ENCODE measurements at places on chromosomes 7 and 10.

- DNase-seq: no peak
These were observed at the start of gene SLC13A4 for GRCh38 chr7:135728136-135728669. Gene SLC13A4, minus strand, starts transcription at chr7:135728186. Its CDS starts 690 bp downstream, at chr7:135727496.

DNA sequence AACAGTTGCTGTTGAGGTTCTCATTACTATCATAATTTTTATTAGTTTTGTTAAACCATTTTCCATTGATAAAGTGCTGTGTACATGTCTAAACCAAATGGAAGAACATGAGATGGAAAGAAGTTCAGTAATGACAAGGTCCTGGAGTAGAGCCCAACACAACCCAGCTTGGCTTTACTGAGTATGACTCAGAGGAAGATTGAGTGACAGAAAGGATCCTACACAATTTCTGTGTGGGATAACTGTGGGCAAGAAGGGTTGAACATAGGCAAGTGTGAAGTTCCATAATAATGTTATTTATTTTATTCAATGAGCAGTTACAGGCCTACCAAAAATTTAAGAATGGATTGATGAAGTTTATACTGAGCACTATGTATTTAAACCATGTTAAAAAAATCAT, 15.9 kb downstream of the PRKG1 start:
- no peak for DNase-seq

- DNase-seq: no peak
These were observed 77.0 kb downstream of the NKX6-2 start for GRCh38 chr10:132708936-132709335.

DNA sequence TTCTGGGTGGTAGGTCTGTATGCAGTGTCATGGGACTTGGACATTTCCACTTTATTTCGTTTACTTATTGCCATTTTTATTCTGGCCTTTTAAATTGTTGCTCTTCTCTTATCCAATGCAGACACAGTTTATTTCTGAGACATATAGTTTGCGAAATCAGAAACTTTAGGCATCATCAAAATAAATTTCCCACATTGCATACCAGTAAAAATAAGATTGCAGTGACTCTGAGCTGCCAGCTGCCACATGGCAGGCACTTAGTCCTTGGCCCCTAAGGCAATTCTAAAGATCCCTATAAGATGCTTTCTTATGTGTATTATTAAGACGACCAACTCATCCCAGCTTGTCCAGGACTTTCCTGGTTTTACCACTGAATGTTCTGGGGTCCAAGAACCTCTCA, 81.8 kb upstream of the ANKRD1 start:
- DNase-seq: no peak

GRCh38 chr7:129452589-129453231, 18.5 kb downstream of the STRIP2 start:
- DNase-seq: no peak

DNA sequence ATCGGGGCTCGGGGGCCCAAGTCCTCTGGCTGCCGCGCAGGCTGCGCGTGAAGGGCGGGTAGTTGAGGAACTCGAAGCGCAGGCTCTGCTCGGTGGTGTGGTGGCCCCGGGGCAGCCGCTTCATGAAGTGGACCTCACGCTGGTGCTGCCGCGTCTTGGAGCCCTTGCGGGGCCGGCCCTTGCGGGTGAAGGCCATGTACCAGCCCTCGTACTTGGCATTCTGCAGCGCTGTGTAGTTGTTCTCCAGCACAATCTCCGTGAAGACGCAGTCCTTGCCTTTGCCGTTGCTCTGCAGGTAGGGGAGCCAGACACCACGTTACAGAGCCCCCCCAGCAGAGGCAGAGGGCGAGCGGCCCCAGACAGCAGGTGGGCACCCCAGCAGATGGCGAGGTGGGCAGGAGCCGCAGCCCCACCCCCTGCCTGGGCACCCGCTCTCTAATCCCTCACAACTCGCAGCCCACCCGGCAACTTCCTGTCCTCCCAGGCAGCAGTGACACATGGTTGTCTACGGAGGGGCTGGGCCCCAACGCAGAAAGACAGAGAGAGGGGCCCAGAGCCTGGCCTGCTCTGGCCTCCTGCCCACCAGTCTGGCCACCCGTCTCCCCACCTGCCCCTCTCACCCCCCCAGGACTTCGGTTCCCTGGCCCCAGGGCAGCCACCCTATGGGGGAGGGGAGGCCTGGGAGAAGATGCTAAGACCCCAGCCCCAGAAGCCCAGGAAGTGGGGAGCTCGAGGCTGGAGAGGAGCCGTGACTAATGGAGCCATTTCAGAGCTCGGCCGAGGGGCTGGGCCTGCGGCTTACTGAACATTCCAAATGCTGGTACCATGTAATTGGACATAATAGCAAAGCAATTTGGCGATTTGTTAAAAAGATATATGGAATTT, 5.3 kb downstream of the FGF8 start:
- DNase-seq: no peak

- no peak for DNase-seq
These were observed 114.5 kb downstream of the CDC14C start for GRCh38 chr7:49038821-49039358.

GRCh38 chr7:132351954-132352499, 224.2 kb downstream of the PLXNA4 start:
- DNase-seq: no peak

GRCh38 chr10:30055226-30055662, 4.1 kb downstream of the JCAD start:
- DNase-seq: no peak

DNA sequence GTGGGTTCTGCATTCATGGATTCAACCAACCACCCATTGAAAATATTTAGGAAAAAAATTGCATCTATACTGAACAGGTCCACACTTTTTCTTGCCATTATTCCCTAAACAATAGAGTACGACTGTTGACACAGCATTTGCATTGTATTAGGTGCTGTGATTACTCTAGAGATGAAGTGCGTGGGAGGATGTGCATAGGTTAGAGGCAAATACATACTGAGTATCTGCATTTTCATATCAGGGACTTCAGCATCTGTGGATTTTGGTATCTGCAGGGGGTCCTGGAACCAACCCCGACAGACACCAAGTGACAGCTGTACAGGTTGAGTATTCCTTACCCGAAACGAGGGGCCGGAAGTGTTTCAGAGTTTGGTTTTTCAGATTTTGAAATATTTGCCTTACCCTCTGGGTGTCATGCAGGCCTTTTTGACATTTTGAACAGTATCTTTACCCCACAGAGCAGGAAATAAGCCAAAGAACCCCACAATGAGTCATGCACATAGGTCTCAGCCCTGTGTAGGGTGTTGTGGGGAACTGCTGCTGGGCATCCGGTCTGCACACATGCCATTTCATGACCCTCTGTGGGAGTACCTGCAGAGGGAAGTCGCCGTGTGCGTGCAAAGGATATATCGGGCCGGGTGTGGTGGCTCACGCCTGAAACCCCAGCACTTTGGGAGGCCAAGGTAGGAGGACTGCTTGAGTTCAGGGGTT, 14.5 kb downstream of the NUDT5 start:
- peak; percentile 63 for DNase-seq

GRCh38 chr7:111090846-111091245, at the start of gene LRRN3:
Gene LRRN3, plus strand, starts transcription at chr7:111091127. Its CDS starts 31,646 bp downstream, at chr7:111122773.
- DNase-seq: no peak

DNA sequence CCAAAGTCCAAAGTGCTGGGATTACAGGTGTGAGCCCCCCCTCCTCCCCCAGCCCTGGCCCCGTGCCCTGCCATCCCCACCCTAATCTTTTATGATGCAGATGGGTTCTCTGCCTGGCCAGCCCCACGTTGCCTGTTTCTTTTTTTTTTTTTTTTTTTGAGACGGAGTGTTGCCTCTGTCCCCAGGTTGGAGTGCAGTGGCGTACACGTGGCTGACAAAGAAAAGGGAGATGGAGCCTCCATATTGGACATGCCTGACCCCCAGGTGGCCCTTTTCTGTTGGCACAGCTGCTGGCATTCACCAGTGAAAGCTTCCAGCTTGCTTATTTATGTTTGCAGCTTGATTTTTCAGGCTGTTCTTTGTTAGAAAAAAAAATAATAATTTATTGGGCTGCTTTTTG, 235.3 kb downstream of the CCDC3 start:
- no peak for DNase-seq

DNA sequence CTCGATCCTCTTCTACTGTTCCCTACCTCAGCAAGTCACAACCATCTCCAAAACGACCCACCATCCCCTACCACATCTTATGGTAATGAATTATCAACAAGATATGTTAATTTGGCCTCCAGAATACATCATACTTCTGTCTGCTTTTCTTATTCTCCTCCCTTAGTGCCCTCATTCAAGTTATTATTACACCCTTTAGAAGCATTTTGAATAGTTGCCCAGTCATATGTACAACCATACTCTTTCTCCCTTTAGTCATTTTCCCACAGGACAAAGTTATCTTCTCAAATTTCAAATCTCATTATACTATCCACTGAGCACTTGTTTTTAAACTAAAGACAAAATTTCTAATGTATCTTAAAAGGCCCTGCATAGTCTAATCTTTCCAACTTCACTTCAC, 71.0 kb downstream of the GNAT3 start:
- DNase-seq: no peak

GRCh38 chr7:159119851-159120539, 24.7 kb downstream of the VIPR2 start:
- DNase-seq: no peak

GRCh38 chr10:129511086-129511485, 44.0 kb downstream of the MGMT start:
- DNase-seq: no peak

- DNase-seq: no peak
These were observed 105.8 kb downstream of the ZWINT start for GRCh38 chr10:56255298-56255697.

DNA sequence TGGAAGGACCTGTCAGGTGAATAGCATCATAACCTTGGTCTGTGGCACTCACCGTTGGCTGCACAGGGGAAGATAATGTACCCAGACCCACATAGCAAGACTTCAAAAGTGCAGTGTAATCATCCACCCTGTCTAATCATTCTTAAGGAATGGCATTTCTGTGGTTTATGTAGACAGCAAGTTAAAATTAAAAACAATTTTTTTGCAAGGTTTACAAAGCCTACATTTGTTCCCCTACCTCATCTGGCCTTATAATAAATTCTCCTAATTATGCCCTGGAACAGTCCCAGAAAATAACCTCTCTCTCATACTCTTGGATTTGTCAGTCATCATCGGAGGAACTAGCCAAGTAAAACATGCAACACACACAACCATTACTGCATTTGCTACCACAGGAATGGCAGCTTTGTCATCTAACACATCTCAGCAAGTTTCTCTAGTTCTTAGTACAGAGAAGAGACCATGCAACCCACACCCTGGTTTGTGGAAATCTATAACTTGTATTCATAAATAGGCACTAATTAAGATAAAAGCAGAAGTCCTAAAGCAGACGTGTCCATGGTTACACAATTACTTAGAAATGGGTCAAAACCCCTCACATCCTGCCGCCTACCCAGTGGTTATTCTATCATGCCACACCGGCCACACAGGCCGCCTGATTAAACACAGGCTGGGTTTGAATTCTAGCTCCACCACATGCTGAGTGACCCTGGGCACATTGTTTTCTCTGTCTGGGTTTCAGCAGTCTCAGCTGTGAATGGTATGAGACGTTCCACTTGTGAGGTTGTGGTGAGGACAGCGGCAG, 19.1 kb downstream of the ABLIM1 start:
- no peak for DNase-seq

- DNase-seq: no peak
These were observed 14.3 kb downstream of the IL2RA start for GRCh38 chr10:6047847-6048246.

DNA sequence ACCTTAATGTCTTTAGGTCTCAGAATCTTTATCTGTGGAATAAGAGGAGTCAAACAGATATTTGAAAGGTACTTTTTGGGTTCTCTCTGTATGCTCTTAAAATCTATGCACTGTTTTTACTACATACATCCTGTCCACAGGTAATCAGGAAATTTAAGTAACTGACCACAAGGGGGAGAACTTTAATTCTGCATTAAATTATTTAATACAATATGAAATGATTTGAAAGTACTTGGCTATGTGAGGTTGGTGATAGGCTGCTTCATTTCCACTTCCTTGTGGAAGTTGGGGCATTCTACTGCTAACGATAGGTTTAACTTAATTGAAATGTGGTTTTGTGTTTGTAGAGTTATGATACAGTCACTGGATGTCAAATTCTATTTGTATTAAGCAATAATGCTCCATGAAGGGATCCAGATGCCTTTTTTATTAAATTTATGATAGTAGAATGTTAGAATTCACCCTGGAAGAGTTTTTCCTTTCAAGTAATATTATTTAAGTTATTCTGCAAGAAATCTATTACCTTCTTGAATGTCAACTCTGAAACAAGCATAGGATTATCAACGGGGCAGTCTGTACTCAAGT, 6.0 kb downstream of the TEX47 start:
- DNase-seq: no peak

GRCh38 chr10:107434854-107435253, 270.3 kb upstream of the SORCS1 start:
- no peak for DNase-seq

DNA sequence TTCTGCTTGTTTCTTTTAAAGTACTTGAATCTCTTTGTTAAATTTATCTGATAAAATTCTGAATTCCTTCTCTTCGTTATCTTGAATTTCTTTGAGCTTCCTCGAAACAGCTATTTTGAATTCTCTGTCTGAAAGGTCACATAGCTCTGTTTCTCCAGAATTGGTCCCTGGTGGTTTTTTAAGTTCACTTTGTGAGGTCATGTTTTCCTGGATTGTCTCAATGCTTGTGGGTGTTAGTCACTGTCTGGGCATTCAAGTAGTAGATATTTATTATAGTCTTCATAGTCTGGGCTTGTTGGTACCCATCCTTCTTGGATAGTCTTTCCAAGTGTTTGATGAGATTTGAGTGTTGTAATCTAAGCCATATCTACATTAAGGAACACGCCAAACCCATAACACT, 1060.6 kb downstream of the LRMDA start:
- no peak for DNase-seq

GRCh38 chr10:64033711-64034110, 512.5 kb downstream of the REEP3 start:
- no peak for DNase-seq

- no peak for DNase-seq
These were observed 2.0 kb downstream of the SUPV3L1 start for GRCh38 chr10:69182005-69182404.

- no peak for DNase-seq
These were observed 6.5 kb downstream of the SCART1 start for GRCh38 chr10:133460208-133460769.

DNA sequence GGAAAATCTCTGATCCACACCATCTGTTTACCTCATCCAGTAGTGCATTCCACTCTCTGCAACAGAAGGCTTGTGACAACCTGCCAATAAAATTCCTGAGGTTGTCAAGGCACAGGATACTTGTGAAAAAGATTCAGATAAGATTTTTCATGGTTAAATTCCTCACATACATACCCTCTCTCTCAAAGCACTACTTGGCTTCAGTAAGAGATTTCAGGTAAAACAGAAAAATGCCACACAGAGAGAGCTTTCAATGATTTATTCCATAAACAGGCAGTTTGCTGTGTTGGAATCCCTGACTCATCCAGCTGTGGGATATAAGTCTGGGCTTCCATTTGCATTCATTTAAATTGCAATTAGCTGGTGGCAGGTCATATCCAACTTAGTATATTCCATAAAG, 99.7 kb upstream of the CAV2 start:
- no peak for DNase-seq
